ENCODE measurements at places on chromosomes 3 and 15.

GRCh38 chr3:153972862-153973261 is 148.3 kb upstream of the ARHGEF26 start:
- no peak for DNase-seq

DNA sequence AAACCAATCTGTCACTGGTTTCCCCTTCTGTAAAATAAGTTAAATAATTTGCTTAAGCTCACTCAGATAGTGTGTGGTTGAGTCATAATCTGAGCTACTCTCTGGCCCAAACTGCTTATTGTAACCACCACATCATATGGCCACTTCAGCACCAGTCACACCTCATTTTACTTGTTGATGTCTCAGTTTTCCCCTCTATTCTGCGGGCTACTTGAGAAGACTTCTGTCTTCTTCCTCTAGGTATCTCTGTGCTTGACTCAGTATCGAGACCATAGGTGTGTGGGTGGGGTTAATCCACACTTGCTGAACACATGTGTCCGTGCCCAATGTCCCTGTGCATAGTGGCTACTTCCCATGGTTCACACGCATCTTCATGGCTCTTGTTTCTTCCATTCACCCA is 32.9 kb downstream of the CRYGS start:
- no peak for DNase-seq

DNA sequence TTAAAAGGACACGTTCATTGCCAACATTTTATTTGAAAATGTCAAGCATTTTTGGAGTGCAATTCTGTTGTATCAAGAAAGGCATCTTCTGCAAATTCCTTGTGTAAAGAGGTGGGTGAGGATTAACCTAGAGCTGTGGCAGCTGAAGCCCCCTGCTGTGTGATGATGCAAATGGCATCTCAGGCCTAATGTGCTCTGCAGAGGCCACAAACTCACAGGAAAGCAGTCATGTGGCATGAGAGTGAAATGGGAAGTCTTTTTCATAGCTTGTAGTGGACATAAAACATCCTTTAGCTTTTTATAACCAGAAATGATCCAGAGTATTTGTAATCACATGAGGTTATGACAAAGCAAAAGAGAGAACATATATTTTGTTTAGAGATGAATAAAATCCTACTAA is 6.4 kb downstream of the CADM2 start:
- DNase-seq = no peak

- no peak for DNase-seq
These were observed 477.6 kb upstream of the KCNMB2 start for GRCh38 chr3:178058629-178059028.

DNA sequence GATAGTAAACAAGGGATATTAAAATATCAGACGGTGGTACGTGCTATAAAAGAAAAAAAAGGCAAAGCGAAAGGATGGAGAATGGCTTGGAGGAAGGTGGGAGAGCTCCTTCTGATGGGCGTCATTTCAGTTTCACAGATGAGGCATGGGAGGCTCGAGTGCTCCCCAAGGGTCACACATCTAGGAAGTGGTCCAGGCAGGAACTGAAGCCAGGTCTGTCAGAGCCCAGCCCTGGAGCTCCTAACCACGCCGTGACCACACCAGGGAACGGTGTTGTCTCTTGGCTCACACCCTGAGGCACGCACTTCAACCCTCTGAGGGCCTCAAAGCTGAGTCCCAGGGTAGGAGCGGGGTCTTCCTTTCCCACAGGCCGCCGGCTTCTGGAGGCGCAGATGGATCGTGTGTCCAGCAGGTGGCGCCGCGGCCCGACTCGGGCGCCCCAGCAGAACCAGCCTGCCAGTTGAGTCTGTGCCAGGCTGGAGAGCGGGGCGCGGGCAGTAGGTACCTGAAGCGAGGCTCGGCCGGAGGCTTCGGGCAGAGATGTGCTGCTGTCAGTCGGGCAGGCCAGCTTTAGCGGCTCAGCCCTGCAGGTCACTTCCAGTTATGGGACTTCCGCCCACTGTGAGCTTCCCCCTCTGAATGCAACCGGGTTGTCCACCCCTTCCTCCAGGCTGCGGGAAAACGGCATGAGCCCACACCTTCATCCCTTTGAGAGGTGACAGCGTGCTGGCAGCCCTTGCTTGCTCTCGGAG is 68.1 kb downstream of the SLC6A1 start:
- DNase-seq = peak; percentile 62

DNA sequence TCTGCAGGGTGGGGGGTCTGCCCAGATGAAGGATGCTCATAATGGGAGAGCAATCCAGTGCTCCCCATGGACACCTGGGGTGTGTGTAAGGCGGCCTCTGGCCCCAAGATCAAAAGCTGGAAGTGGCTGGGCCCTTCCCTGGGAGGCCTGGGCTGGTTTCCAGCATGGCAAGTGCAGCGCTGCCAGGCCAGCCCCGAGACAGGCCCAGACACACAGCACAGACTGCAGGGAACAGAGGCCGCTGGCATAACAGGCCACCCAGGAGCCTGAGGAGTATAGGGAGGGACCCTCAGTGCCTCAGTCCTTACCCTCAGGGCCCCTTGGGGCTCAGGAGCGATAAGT is 10.0 kb downstream of the ITPKA start:
- DNase-seq = no peak

DNA sequence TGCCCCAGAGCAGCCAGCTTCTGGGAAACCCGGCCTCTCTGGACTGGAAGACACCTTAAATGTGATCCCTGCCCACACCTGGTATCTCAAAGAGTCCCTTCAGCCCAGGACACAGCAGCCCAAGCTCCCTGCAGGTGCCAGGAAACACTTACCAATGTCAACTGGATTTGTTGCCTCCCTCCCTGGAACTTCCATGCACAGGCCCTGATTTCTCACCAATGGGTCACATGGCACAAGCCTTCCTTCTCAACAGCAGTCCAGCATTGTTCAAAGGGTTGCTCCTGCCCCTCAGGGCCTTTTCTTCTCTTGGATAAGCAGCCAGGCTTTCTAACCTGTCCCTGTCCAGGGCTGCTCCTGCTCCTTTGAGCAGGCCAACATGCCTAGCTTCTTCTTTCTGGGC is 31.6 kb downstream of the ANP32A start:
- DNase-seq = no peak

GRCh38 chr3:52429031-52429430 is 15.9 kb downstream of the SEMA3G start:
- DNase-seq = no peak

- DNase-seq = no peak
These were observed 66.3 kb upstream of the CRTC3 start for GRCh38 chr15:90463381-90463780.

- DNase-seq = no peak
These were observed 7.3 kb downstream of the VWA5B2 start for GRCh38 chr3:184236636-184237035.

- no peak for DNase-seq
These were observed 26.6 kb downstream of the DIPK2A start for GRCh38 chr3:143998266-143998665.

DNA sequence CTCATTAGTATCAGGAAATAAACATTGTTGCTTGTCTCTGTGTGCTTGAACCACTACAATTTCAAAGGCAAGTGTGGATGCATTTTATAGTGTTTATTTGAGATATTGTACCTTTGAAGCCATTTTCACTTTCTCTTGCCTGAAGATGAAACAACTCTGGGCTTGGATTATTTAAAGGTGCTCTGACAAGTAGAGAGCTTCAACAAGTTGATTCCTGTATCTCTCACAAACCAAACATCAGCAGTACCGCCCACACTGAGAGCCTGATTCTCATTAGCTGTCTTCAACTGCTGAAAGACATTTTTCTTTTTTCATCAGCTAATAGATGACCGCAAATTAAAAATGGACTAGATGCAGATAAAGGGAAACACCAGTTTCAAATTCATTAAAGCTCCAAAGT is 806 bp upstream of the CERS3 start:
- DNase-seq = no peak

DNA sequence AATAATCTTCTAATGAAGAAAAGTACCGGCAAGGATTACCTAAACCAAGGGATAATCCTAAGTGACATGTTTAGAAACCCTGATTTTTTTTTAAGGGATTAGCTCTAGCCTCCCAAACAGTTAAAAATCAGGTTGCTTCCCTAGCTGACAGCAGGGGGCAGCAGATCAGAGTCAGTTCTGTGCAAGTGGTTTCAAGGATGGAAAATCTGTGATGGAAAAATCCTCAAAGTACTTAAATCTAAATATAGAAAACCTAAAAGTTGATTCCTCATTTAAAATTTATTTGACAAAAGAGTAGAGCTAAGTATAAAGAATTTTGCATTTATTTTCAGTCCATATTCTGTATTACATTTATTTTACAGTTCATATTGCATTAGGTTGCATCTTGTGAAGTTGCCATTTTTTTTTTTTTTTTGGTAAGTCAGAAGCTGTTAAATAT is 107.6 kb downstream of the PEX5L start:
- DNase-seq = peak; percentile 33

- no peak for DNase-seq
These were observed 344.0 kb downstream of the PYDC2 start for GRCh38 chr3:191804935-191805334.

- DNase-seq = no peak
These were observed 14.4 kb upstream of the ACAN start for GRCh38 chr15:88788816-88789215.

GRCh38 chr3:189570916-189571315 is 60.3 kb upstream of the TP63 start:
- DNase-seq = no peak

DNA sequence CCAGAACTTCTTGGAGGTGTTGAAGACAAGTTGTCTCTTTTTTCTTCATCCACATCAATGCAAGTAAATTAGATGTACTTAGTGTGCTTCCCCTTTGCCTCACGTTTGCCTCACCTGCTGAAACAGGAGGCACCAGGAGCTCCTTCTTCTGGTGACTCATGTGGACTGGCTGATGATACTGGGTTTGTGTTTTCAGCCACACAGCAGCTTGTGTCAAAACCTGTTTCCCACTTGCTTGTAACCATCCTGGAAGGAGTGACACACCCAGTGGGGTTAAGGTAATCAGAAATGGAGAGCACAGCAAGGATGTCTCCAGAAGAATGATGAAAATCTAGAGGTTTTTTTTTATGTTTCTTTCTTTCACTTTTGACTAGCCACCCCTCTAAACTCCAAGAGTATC is 143.3 kb upstream of the RBMS3 start:
- peak; percentile 8 for DNase-seq

GRCh38 chr15:101410612-101411011 is 78.9 kb downstream of the PCSK6 start:
- DNase-seq = no peak

- DNase-seq = no peak
These were observed 4.9 kb upstream of the UCN2 start for GRCh38 chr3:48568476-48568875.

All from activated naive CD8-positive, alpha-beta T cell treated with anti-CD3 and anti-CD28 coated beads for 36 hours (primary cell).